NCI-H1092 (cell line): ENCODE measurements at places on chromosomes 7 and 10.

DNA sequence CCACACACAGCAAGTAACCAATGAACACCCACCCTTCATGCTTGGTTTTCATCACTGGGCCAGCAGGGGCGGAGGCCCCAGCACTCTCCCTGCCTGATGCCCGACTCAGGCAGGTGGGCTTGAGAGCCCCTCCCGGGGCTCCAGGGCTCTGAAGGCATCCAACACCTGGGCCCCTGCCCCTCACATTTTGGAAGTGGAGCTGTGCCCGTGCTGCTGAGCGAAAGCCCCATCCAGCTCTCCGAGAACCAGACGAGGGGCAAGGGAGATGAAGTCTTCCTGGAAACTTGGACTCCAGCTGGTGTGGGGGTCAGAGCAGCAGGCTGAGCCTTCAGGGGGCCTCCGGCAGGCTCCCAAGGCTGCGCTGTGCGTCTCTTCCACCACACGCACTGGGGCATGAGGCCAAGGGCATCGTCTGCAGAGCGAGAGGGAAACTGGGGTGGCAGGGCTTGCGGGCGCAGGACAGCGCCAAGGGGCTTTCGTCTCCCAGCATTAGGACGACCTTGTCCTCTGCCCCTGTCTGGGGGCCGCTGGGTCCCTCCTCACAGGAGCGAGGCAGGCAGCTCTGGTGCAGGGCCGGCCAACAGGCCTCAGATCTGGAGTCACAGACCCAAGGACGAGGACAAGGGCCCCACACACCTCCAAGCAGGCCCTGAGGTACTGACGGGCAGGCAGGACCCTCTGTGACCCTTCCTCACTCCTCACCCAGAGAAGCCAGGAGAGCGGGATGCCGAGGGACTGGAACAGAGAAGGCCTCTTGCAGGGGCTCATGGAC, 108.3 kb upstream of the FAM20C start:
- DNase-seq, result no peak

- DNase-seq, result no peak
These were observed 139.5 kb upstream of the FERD3L start for GRCh38 chr7:19284596-19285300.

GRCh38 chr7:55052741-55053427, 34.1 kb downstream of the EGFR start:
- DNase-seq, result no peak

- no peak for DNase-seq
These were observed 49.0 kb upstream of the CALD1 start for GRCh38 chr7:134730411-134730829.
